Activated CD4-positive, alpha-beta T cell treated with anti-CD3 and anti-CD28 coated beads, Interleukin-2, amount 10 ng/mL, durations not matched to agents 7 days and 5 days (primary cell): ENCODE measurements at places on chromosomes 12 and 14. TPM values are rescaled to one million over a fixed set of nuclear protein-coding genes. Genes with fewer than 3 reads are reported as not detected.

GAS2L3 gene
- total RNA-seq, result 6.5 TPM

DNA sequence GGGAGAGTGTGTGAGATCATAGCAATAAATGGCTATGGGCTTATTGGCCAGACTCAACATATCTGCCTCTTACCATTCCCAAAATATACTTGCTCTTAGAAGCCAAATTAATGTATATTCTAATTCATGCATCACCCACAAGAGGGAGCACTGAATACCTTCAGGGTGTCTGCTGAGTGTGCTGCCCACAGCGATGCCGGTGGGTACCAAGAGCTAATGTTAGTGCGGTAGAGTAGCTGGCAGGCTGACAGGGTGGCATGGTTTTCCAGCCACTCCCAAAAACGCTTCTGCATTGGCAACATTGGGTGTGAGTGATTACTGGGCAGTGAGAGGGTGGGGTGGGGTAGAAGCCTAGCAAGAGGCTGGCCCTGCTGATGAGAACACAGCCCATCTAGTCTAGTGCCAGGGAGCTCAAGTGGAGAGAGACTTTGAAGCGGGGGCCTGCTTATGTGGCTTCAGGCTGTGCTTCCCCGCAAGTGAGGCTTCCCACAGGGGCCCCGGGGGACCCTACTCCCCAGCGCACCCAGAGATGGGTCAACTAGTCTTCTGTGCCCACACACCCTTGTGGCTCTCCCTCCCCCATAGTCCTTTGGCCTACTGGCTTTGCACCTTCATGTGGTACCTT, 9.2 kb upstream of the PLEKHD1 start:
- peaks cover 2% of the 10 kb centered on the region for H3K4me1 ChIP-seq
- H3K27me3 ChIP-seq, result peaks cover 4% of the 10 kb centered on the region
- no peak overlapping the region for H3K4me3 ChIP-seq
- no peak overlapping the region for H3K27ac ChIP-seq
- no peak for DNase-seq

- no peak for DNase-seq
- no peaks in the 10 kb centered on the region for H3K36me3 ChIP-seq
- no peak overlapping the region for H3K27ac ChIP-seq
- no peaks in the 10 kb centered on the region for H3K27me3 ChIP-seq
Observed at GRCh38 chr12:24697769-24698168, 251.1 kb downstream of the BCAT1 start.

SYCP3 gene
- 0.35 TPM for total RNA-seq

- H3K27me3 ChIP-seq, result peaks cover 8% of the 10 kb centered on the region
- DNase-seq, result no peak
- no peak overlapping the region for H3K27ac ChIP-seq
- H3K36me3 ChIP-seq, result peaks cover 6% of the 10 kb centered on the region
- H3K4me1 ChIP-seq, result peaks cover 6% of the 10 kb centered on the region
- H3K4me3 ChIP-seq, result no peak overlapping the region
Observed at GRCh38 chr12:15044471-15044870, 71.6 kb downstream of the PDE6H start.

TPH2 gene
- total RNA-seq, result not detected

DNA sequence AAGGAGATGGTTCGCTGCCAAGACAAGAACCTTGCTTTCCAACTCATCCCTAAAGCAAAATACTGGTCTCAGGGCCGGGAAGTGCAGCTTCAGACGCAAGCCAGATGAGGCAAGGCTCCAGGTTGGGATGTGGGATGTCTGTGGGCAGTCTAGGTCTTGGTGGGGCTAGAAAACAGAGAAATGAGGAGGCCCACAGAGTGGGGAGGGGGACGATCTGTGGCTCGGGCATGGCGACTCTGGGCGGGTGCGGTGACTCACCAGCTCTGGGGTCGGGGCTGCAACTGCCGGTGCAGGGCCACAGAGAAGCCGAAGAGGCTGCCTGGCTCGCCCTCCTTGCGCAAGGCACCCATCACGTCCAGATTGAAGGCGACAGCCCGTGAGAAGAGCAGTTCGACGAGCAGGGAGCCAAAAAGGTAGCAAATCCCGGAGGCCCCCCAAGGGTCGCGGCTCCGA, 459 bp downstream of the ITGA7 start:
- no peaks in the 10 kb centered on the region for H3K36me3 ChIP-seq
- peak overlapping the region; percentile 61 for H3K4me3 ChIP-seq
- H3K27ac ChIP-seq, result no peak overlapping the region
- peaks cover 20% of the 10 kb centered on the region for H3K4me1 ChIP-seq

DNA sequence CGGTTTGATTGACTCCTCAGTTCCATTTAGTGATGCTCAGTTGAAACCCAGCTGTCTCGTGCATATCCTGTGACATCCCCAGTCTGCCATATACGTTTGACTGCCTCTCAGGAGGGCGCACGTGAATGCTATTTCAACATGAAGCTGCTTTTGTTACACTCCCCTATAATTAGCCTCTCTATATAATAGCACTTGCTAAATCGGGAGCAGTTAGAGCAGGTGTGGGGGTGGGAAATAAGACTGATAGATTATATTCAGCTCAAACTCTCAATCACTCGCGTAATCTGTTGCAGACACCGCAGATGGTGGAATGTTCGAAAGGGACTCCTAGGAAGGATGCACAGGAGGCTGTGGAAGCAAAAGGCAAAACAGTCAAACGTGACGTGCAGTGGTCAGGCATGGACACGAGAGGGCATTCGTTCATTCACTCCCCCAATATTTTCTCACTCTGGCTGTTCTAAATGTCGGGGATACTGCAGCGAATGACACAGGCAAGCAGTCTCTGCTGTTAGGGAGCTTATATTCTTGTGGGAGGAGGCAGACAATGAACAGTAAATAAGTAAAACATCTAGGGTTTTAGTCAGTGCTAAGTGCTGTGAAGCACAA, 29.8 kb downstream of the KCNA1 start:
- H3K27ac ChIP-seq, result no peak overlapping the region
- DNase-seq, result no peak
- no peaks in the 10 kb centered on the region for H3K4me1 ChIP-seq
- H3K36me3 ChIP-seq, result no peaks in the 10 kb centered on the region

DNA sequence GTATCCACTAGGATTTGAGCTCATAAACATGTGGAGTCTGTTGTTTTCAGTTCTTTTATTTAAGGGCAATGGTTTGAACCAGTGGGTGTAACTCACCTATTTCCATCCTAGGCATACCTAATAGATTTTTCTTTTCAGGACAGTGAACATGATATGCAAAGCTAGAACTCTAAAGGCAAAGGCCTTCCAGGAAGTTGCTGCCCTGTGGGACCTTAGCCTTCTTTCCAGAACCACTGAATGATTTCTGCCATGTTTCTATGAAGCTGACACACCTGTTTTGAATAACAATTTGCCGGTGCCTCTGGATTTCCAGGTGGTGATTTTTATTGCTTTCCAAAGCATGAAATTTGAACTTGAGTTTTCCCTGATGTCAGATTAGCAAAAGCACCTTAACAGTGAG, 372.9 kb upstream of the FAR2 start:
- DNase-seq, result no peak
- H3K27ac ChIP-seq, result no peak overlapping the region
- no peak overlapping the region for H3K4me3 ChIP-seq

- no peaks in the 10 kb centered on the region for H3K27me3 ChIP-seq
- H3K4me1 ChIP-seq, result no peaks in the 10 kb centered on the region
- DNase-seq, result no peak
- H3K36me3 ChIP-seq, result no peaks in the 10 kb centered on the region
- no peak overlapping the region for H3K4me3 ChIP-seq
- no peak overlapping the region for H3K27ac ChIP-seq
Observed at GRCh38 chr12:127716166-127716565, 550.8 kb upstream of the TMEM132C start.

GRCh38 chr12:13039328-13039956, 4.7 kb upstream of the FAM234B start:
- DNase-seq, result no peak
- no peak overlapping the region for H3K4me3 ChIP-seq
- peaks cover 5% of the 10 kb centered on the region for H3K4me1 ChIP-seq
- H3K36me3 ChIP-seq, result no peaks in the 10 kb centered on the region

DNA sequence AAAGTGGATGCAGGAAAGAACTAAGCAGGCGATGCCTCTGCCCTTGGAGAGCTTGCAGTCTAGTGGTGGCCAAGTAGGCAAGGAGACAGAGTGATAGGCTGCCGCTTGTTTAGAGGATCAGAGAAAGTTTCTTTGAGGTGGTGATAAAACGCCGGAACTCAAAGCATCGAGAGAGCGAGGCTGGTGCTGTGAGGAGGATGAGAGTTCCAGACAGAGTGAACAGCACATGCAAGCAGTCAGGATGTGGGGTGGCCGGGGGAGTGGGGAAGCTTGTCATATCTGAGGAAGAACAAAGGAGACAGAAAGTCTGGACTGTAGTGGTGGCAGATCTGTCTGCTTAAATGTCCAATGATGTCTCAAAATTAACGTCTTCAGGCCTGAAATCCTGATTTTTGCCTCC, 319.7 kb downstream of the SNAPC1 start:
- peaks cover 7% of the 10 kb centered on the region for H3K27me3 ChIP-seq
- peaks cover 20% of the 10 kb centered on the region for H3K4me1 ChIP-seq
- peak overlapping the region; percentile 46 for H3K27ac ChIP-seq
- H3K4me3 ChIP-seq, result no peak overlapping the region
- no peaks in the 10 kb centered on the region for H3K36me3 ChIP-seq

DNA sequence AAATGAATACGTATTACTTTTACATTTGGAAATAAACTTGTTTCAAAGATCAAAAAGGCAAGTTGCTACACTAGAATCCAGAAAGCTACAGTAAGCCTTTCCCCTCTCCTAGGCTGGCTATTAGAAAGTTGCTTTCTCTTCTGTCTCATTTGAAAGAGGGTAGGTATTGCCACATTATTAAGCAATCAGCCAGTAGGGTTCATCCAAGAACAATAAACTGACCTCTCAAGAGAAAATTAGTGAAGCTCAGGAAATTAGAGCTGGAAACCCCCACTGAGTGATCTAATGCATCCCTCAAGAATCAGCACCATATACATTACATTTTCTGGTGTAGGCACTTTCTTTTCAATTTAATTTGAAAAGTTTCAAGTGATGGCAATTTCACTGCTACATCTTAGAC, 4.5 kb upstream of the TMEM233 start:
- DNase-seq, result no peak
- no peak overlapping the region for H3K27ac ChIP-seq
- H3K4me1 ChIP-seq, result no peaks in the 10 kb centered on the region
- H3K36me3 ChIP-seq, result no peaks in the 10 kb centered on the region
- peaks cover 36% of the 10 kb centered on the region for H3K27me3 ChIP-seq

- H3K27me3 ChIP-seq, result peaks cover 24% of the 10 kb centered on the region
- H3K36me3 ChIP-seq, result no peaks in the 10 kb centered on the region
- peaks cover 3% of the 10 kb centered on the region for H3K4me1 ChIP-seq
- no peak for DNase-seq
Observed at GRCh38 chr14:100312877-100313400, 6.7 kb upstream of the SLC25A29 start.

DNA sequence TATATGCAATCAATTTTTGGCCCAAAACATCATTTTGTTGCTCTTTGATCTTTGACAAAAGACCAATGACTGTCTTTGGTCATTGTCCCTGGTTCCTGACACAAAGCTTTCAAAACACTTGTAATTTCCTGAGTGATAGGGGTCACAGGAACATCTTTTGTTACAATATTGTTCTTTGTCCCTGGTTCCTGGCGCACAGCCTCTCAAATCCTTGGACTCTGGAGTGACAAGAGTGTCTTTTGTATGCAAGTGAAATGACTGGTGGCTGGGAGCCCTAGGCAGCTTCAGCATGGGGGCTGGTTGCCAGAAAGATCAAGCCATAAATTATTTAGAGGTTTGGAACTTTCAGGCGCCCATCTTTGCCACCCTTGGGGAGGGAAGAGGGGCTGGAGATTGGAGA, 53.9 kb downstream of the DNAH10 start:
- peaks cover 2% of the 10 kb centered on the region for H3K27me3 ChIP-seq
- no peak overlapping the region for H3K4me3 ChIP-seq
- H3K4me1 ChIP-seq, result no peaks in the 10 kb centered on the region
- no peaks in the 10 kb centered on the region for H3K36me3 ChIP-seq
- no peak overlapping the region for H3K27ac ChIP-seq

AQP2 gene
- total RNA-seq, result not detected

DNA sequence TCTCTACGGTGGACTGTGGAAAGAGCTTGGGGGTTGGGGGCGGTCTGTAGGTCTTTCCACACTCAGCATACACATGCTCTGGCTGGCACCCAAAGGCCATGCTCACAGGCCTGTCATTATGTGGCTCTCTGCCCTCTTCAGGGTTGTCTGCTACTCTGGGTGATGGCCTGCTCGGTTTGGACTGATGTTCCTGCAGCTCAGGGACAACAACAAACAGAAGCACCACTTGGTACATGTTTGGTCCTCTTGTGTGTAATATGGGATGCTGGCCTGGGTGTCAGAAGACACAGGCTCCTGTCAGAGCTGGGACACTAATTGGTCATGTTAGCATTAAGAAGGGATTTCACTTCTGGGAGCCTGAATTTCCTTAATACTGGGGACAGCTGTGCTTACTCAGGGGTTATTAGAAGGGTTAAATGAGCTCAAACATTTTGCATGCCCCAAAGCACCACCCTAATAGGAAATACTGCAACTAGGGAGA, 32.7 kb upstream of the SELPLG start:
- no peak overlapping the region for H3K4me3 ChIP-seq
- peaks cover 25% of the 10 kb centered on the region for H3K4me1 ChIP-seq
- no peak overlapping the region for H3K27ac ChIP-seq
- no peaks in the 10 kb centered on the region for H3K27me3 ChIP-seq
- no peak for DNase-seq

IFT43 gene
- total RNA-seq, result 4.5 TPM

DNA sequence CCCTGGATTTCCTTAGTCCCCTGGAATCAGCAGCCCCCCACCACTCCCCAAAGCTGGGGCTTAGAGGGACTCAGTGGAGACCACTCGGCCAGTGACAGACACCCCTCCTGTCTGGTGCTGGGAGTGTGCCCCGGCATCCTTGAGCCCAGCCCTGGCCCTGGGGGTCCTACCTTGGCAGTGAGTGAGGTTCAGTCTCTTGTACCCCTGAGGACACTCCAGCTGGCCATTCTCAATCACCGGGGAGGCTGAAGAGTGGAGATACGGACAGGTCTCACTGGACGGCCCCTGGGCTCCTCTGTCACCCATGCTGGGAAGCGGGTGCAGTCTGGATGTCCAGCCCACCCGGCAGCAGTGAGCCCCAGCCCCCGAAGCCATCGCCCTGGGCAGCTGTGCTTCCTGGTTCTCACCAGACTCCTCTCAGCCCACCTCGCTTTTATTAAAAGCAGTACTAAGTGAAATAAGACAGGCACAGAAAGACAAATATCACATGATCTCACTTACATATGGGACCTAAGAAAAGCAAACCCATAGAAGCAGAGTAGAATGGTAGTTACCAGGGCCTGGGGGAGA, 42.3 kb downstream of the ISCA2 start:
- peaks cover 6% of the 10 kb centered on the region for H3K4me1 ChIP-seq
- no peaks in the 10 kb centered on the region for H3K36me3 ChIP-seq
- H3K4me3 ChIP-seq, result no peak overlapping the region

IFNG-AS1 gene
- not detected for total RNA-seq

DNA sequence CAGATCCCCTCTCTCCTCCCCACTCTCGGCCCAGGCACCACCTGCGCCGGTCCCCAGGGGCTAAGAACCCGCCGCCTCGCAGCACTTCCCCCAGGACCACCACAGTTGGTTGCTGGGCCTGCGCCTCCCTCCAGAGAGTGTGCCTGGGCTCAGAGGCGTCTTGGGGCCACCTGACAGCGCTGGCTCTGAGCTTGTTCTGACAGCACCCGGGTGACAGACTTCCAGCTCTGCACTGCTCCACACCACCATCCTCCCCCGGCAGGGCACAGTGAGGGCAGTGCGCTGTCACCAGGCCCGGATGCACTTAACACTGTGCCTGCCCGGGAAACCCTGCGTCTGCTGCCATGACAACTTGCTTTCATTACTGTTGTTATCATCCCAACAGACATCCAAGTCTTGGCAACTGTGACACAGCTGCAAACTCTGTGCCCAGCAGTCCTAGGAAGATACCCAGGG, 6.6 kb downstream of the BRF1 start:
- no peaks in the 10 kb centered on the region for H3K27me3 ChIP-seq
- H3K4me1 ChIP-seq, result peaks cover 62% of the 10 kb centered on the region
- peak overlapping the region; percentile 66 for H3K4me3 ChIP-seq
- peak overlapping the region; percentile 88 for H3K27ac ChIP-seq
- peaks cover 8% of the 10 kb centered on the region for H3K36me3 ChIP-seq
- peak; percentile 91 for DNase-seq

ADAMTS20 gene
- total RNA-seq, result not detected
